Mucosa of descending colon (tissue), 3 donors: ENCODE measurements at places on chromosomes 12 and 14. TPM values are rescaled to one million over a fixed set of nuclear protein-coding genes. Genes with fewer than 3 reads are reported as not detected.

The KLRB1 gene
- total RNA-seq = 1.5 TPM

The OASL gene
- 10.2 TPM for total RNA-seq

The THAP2 gene
- 3.9 TPM for total RNA-seq

The PTPRB gene
- 27.9 TPM for total RNA-seq

The RBP5 gene
- total RNA-seq = 2.2 TPM

The TAS2R7 gene
- total RNA-seq = not detected

The ART4 gene
- total RNA-seq = 0.54 TPM

The GABARAPL1 gene
- 41.0 TPM for total RNA-seq

The TESPA1 gene
- 1.7 TPM for total RNA-seq

The GPR137C gene
- 0.43 TPM for total RNA-seq

The MMP14 gene
- total RNA-seq = 48.1 TPM

The CLEC6A gene
- not detected for total RNA-seq

DNA sequence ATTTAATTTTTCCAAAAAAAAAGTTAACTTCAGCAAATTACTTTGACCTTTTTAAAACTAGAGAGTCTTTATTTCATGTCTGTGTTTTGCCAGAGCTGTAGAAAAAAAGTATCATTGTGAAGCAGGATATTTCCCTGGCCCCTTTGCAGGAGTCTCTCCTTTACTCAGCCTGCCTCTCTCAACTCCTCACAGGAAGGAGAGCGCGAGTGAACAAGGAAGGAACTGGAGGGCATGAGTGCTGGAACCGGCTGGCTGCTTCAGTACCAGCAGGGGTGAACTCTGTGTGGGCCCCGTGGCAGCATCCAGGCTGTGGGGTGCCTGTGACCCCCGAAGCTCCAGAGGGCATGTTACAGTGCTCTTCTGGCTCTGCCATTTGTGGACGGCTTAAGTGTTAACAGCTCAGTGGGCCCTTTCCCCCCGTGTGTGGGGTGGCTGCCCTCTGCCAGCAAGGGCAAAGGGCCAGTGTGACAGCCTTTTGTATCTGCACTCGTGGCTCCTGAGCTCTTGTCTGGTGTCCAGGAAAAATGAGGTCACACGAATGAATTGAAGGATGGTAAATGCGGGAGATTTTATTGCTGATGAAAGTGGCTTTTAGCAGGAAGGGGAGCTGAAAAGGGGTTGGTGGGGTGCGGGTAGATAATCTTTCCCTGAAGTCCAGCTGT lies 76.6 kb upstream of the KCNH3 start:
- DNase-seq = no peak

DNA sequence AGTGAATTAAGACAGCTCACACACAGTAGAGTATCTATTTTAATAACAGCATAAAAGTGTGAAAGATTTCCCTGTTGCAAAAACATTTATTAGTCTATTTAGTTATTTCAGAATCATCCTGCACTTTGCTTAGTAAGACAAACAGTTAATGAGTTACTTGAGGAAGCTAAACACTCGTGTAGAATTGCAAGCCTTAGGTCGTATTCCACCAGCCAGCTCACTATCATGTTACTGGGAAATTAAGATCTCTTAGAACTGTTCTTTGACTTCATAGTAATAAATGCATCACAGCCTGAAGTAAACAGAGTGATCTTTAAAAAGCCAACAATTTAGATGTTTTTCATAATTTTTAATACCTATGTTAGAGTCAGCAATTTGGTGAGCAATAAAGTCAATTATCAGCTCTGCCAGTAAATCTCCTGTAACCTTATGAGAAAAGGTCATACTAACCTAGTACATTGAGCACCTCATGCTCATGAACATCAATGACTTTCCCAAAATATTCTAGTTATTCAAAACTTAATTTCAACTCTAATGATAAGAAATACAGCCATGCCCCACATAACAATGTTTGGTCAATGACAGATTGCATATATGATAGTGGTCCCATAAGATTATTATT lies 26.7 kb upstream of the ETNK1 start:
- DNase-seq = no peak

GRCh38 chr14:64554556-64554955 lies 4.8 kb downstream of the PPP1R36 start:
- DNase-seq = no peak

DNA sequence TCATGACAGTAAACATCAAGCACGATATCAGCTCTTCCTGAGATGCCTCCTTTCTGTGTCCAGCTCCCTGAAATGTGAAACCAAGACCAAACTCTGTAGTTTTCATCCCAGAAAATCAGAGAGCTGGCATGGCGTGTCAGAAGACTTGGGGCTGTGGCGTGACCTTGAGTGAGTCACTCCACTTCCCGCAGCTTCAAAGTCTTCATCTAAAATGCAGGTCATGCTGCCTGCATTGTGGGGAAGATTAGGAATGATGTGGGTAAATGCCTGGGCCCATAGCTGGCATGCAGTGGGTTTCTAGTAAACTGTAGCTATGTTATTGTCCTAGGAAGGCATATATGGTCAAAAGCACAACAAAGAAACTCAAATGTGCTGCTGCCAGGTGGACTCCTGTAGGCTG lies 28.8 kb downstream of the OAS2 start:
- DNase-seq = no peak

DNA sequence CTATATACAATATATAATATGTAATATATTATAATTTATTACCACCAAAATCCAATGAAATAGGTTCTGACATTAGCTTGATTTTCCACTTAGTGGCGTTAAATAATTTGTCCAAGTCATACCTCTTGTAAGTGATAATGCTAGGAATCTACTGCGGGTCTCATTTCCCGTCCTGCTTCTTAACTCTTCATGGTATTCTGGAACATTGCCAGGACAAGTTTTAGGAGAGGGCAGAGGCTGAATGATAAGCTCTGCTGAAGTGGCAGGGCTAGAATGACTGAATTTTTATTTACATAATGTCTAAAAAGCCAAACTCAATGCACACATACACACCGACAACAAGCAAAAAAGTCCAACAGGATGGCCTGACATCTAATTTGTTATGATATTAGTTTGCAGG lies 70.4 kb upstream of the PTPRQ start:
- DNase-seq = no peak

- no peak for DNase-seq
These were observed 605 bp downstream of the ZCRB1 start for GRCh38 chr12:42325326-42325652.

DNA sequence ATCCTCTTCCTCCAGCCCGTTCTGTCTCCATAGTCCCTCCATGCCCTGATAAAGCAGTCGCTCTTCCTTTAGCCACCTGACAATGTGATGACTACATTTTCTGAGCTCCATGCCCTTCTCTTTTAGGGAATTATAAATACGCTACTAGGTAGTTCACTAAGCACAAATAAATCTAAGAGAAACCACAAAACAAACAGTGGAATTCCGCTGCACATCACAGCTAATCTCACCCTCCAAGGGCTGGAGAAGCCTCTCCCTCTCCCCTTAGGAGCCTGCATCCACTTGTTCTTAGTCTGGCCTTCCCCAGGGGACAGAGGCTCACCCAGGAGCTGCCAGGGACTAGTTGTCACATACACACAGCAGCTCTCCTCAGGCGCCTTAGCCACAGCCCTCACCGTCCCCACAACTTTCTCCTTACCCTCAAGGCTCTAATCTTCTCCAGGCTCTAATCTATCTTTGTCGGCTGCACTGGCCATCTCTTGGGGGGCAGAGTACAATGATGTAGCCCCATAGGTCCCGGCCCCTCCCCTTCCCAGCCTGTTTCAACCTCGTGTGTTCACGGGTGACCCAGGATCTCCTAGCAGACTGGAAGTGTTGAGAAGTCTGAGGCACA lies 55.9 kb upstream of the GPR68 start:
- no peak for DNase-seq

DNA sequence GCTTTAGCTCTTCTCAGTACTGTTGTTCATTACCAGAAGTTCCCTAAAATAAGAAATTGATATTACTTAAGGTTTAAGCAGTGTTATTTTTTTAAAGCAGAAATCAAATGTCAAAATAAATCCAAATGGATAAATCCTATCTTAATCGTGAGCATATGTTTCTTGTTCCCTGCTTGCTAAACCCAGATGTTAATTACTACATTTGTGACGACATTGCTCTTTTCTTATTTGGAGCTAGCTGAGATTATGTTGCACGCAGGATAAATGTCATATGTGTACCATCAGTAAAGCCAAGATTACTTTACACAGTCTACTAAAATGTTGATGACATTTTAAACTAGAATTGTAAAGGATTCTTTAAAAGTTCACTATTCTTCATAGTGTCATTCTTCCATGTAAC lies 157.5 kb downstream of the PLCZ1 start:
- DNase-seq = no peak

DNA sequence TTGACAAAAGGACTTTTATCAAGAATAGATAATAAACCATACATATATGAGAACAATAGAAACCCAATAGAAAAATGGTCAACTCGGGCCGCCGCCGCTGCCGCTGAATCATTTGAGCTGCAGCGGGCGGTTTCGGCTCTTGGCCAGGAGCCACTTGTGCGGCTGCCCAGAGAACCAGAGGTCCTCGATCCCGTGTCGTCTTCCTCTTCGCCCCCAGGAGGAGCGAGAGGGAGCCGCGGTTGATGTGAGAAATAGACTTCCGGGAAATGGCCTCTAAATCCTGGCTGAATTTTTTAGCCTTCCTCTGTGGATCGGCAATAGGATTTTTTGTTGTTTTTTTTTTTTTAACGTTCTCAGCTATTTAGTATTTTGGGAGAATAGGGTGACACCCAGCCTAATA lies 44.8 kb downstream of the CPSF6 start:
- peak; percentile 75 for DNase-seq

GRCh38 chr14:88746052-88746451 lies 46.7 kb downstream of the EML5 start:
- DNase-seq = no peak

DNA sequence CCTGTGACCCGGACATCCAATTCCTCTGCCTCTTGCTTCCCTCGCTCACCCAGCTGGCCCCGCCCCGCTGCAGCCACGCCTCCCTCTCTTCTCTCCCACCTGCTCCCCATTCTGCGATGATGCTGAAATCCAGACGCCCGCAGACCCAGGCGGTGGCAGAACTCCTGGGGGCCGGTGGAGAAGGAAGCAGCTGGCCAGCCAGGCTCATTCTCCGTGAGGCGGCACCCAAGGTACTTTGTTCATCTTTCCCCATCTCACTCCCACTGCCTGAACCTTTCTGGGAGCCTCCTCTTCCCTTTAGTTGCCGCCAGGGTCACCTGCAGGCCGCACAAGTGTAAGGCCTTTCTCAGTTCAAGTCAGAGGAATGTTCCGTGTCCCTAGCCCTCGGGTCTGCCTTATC lies 35.7 kb downstream of the FOXN4 start:
- no peak for DNase-seq

GRCh38 chr12:120847392-120847791 lies 56.8 kb downstream of the SPPL3 start:
- DNase-seq = no peak

- DNase-seq = no peak
These were observed 135.8 kb downstream of the EML1 start for GRCh38 chr14:99928963-99929362.

GRCh38 chr12:50087995-50088394 lies 2.9 kb downstream of the SMARCD1 start:
- no peak for DNase-seq

DNA sequence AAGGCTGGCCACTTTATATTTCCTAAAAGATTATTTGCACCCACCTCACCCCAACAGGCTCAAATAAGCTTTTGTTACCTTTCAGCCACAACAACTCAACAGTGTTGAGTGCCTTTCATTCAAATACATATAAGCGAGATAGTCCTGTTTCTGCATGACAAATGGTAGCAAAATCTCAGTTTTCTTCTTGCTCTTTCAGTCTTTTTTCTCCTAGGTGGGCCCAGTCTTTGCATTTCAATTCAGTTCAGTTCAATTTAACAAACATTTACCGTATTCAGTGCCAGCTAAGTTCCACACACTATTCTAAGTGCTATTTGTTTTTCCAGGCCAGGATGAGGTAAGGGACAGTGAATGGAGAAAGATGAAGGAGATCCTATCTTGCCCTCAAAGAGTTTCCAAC lies 25.9 kb upstream of the BMP4 start:
- no peak for DNase-seq

DNA sequence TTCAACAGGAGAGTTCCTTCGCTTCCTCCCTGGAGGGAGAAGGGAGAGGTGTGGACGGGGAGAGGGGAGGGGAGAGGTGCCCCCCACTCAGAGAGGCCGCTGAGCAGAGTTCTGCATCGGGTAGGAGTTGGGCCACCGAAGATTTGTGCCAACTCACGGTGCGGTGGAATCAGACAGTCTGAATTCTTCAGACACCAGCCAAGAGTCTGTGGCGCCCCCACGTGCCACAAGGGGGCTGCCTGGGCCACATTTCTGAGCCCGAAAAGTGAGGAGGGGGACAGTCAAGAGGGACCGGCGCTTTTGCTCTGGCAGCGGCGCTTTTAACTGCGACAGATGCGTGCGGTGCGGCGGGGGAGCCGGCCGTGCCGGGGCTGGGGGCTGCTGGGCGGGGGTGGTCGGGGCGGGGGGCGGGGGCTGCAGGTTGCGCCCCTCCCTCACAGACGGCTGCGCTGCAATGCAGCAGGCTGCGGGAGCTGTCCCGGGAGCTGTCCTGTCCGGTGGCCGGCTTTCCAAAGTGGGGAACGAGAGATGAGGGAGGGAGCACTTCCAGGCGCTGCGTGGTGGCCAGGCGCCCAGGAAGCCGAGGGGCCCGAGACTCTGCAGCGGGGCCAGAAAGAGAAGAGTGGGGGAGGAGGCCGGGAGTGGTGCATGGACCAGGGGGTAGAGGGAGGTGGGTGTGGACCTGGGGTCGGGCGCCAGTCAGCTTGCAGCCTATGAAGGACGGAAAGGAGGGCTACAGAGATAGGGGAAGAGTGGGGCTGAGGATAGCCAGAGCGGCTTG lies 975 bp upstream of the RTL1 start:
- DNase-seq = no peak

DNA sequence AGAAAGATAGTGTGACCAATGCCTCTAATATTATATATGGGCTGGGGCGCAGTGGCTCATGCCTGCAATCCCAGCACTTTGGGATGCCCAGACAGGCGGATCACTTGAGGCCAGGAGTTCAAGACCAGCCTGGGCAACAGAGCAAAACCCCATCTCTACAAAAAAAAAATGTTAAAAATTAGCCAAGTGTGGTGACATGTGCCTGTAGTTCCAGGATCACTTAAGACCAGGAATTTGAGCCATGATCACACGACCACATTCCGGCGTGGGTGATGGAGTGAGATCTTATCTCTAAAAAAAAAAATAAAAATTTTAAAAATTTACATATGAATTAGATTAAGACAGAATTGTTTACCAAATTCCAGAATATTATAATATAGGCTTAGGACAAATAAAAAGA lies 12.0 kb downstream of the TM7SF3 start:
- DNase-seq = no peak

- no peak for DNase-seq
These were observed 59.1 kb downstream of the TBC1D30 start for GRCh38 chr12:64883264-64884163.
